ENCODE measurements at places on chromosomes 7 and 10.

GRCh38 chr7:127935847-127936376, 95.3 kb downstream of the LRRC4 start:
- DNase-seq: no peak

GRCh38 chr7:12712236-12712635, 24.8 kb downstream of the ARL4A start:
- no peak for DNase-seq

DNA sequence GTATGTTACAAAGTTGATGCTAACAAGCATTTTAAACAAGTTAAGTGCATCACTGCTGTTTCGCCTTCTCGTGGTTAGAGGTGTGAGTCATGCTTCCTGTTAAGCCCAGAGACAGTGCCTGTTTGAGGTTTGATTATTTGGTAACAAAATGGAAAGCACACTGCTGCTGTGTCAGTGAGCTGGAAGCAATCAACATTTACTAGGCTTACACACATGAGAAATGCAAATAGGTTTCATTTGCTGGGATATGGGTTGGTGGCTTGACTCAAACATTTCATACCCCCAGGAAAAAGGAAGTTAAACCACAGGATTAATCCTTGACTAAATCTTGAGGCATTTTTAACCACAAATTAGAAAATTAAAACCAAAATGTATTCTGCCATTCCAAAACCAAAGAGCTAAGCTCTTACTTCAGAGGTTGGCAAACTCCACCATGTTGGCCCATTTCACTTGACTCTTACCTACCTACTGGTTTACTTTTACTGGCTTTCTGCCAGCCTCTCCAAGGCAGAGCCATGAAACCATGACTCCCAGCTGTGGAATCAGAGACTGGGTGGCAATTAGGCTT, 139.2 kb downstream of the ETV1 start:
- DNase-seq: no peak

- no peak for DNase-seq
Observed at GRCh38 chr7:104985259-104985617, 28.8 kb upstream of the KMT2E start.

DNA sequence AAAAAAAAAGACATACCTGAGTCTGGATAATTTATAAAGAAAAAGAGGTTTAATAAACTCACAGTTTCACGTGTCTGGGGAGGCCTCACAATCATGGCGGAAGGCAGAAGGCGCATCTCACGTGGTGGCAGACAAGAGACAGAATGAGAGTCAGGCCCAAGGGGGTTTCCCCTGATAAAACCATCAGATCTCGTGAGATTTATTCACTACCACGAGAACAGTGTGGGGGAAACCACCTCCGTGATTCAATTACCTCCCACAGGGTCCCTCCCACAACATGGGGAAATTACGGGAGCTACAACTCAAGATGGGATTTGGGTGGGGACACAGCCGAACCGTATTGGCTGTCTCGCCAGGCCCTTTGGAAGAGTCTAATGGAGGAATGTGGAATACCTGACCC, 9.0 kb upstream of the MAFK start:
- DNase-seq: no peak

- no peak for DNase-seq
Observed at GRCh38 chr7:140525743-140526142, 46.4 kb upstream of the MKRN1 start.

- DNase-seq: no peak
Observed at GRCh38 chr7:3272691-3273141, 28.3 kb upstream of the SDK1 start.

- DNase-seq: no peak
Observed at GRCh38 chr7:128947854-128948253, 10.1 kb downstream of the IRF5 start.

- no peak for DNase-seq
Observed at GRCh38 chr10:23174977-23175512, 17.1 kb upstream of the PTF1A start.

- DNase-seq: no peak
Observed at GRCh38 chr10:132279873-132280645, 27.7 kb downstream of the STK32C start.

- DNase-seq: no peak
Observed at GRCh38 chr10:71747551-71748523, 25.5 kb downstream of the VSIR start.

GRCh38 chr7:150961510-150962289, 16.4 kb downstream of the KCNH2 start:
- DNase-seq: no peak

- DNase-seq: peak; percentile 30
Observed at GRCh38 chr7:155190688-155191087, 107.0 kb upstream of the INSIG1 start.

- no peak for DNase-seq
Observed at GRCh38 chr10:53930648-53931047, 870.4 kb downstream of the PCDH15 start.

DNA sequence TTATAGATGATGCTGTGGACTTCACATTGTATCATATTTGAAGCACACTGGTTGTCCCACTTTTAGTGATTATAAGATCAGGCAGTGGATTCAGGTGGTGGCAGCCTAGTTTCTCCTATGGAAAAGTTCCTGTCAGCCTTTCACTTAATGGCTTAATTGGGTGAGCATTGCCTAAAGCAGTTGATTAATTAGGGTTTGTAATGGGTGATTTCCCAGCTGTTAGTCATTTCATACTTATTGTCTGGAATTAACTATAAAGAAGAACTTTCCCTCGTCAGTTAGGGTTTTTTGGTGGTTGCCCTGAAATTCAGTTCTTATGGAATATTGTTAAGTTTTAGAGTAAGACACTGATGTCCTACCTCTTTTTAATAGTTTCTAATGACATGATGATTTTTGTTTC, 78.8 kb downstream of the SLC25A40 start:
- no peak for DNase-seq

DNA sequence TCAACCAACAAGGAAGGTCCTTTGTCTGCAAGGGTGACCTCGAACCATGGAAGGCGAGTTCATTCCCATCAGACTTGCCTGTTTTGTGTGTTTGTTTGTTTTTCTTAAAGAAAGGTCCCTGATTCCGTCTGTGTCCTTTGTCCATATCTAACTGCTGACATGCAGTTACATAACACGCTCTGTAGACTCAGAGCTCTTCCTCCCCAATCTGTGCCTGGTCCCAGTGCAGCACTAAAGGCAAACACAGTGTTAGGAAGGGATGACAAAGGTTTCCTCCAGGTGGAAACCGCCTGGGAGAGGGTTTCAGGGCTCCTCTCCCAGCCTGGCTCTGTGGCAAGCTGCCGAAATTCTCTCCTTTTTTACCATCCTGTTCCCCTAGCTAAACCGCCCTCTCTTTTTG, 13.4 kb downstream of the JCAD start:
- no peak for DNase-seq

- no peak for DNase-seq
Observed at GRCh38 chr7:131026297-131027000, 292.4 kb upstream of the KLF14 start.

- no peak for DNase-seq
Observed at GRCh38 chr10:79084972-79085597, 16.3 kb downstream of the ZMIZ1 start.

GRCh38 chr10:124943301-124944092, 1.6 kb downstream of the ZRANB1 start:
- no peak for DNase-seq

- DNase-seq: no peak
Observed at GRCh38 chr10:131920693-131921092, 19.9 kb downstream of the PPP2R2D start.

DNA sequence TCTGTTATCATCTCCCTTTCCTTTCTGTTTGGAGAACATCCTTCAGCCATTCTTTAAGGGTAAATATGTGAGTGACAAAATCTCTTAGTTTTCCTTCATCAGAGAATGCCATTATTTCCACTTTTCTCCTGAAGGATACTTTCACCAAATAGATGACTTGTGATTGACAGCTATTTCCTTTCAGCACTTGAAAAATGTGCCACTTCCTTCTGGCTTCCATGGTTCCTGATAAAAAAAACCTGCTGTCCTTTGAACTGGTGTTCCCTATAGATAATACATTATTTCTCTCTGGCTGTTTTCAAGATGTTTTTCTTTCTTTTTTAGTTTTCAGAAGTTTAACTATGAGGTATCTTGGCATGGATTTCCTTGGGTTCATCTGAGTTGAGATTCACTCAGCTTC, 79.7 kb downstream of the TBXAS1 start:
- no peak for DNase-seq

- no peak for DNase-seq
Observed at GRCh38 chr7:15326044-15326644, 235.7 kb downstream of the AGMO start.

GRCh38 chr10:97635577-97635976, 2.3 kb upstream of the MORN4 start:
- no peak for DNase-seq
